ENCODE measurements at places on chromosomes 7 and 10.

DNA sequence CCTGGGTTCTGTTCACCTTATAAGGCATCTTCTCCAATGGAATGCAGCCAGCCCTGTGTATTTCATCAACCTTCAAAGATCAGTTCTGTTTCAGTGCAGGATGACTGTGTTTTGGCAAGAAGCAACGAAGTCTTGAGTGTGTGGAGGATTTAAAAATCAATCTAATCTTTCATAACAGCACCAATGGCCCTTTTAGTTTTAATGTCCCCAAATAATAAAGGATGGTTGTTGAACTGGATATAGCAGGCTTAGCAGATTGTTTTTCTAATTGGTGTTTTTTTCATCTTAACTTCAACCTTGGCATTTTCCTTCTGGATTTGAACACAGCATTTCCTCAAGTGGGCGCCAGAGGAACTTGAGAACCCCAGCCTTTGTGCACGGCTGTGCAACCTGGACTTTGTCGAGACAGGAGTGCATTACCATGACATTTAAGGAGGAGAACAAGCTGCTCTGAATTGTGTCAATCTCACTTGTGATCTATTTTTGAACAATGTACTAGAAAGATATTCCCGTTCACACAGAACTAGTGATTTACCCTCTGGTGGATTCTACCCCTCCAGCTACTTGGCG is 313.3 kb upstream of the AKR1E2 start:
- no peak for DNase-seq

GRCh38 chr10:73974309-73974946 is 23.5 kb upstream of the VCL start:
- no peak for DNase-seq

- no peak for DNase-seq
Observed at GRCh38 chr10:120392245-120392644, 64.8 kb upstream of the PLPP4 start.

- DNase-seq = no peak
Observed at GRCh38 chr7:146943483-146943882, 826.9 kb downstream of the CNTNAP2 start.

DNA sequence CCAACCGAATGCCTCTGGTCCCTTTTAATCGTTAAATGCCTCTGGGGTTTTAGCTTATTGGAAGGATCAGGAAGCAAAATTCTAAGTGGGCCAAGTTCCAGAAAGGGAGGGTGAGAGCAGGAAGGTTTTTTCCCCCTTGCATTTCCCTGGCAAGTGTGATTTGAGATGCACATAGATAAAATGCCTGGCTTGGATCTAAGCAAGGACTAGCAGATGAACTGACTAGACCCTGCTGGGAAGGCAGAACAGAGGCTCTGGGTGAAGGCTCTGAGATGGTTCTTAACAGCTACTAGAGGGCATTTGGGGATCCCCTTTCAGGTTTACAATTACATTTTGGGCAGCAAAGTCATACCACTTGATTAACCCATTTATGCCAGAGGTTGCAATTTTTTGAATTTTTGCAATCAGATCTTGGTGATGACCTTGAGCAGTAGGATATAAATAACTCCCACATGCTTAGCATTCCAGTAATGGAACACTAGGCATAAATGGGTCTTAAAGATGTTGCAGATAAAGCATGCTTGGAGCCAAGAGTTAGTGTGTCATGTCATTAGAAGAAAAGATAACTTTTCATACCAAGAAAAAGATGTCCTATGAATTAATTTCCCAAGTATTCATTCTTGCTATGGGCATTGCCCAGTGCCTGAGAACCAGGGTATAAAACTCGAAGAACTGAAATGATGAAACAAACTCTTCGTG is 205.9 kb downstream of the SEC23IP start:
- DNase-seq = no peak

GRCh38 chr7:106593028-106593417 is 67.9 kb downstream of the CCDC71L start:
- DNase-seq = no peak

GRCh38 chr10:33133557-33133956 is 175.5 kb upstream of the ITGB1 start:
- DNase-seq = no peak

Data from stimulated activated CD4-positive, alpha-beta T cell treated with anti-CD3 and anti-CD28 coated beads, Interleukin-4, amount 100 ng/mL, for 1 hour (primary cell).